ENCODE measurements at places on chromosomes 7 and 10.

GRCh38 chr10:23345861-23346260 lies 1.3 kb upstream of the C10orf67 start:
- no peak for DNase-seq

DNA sequence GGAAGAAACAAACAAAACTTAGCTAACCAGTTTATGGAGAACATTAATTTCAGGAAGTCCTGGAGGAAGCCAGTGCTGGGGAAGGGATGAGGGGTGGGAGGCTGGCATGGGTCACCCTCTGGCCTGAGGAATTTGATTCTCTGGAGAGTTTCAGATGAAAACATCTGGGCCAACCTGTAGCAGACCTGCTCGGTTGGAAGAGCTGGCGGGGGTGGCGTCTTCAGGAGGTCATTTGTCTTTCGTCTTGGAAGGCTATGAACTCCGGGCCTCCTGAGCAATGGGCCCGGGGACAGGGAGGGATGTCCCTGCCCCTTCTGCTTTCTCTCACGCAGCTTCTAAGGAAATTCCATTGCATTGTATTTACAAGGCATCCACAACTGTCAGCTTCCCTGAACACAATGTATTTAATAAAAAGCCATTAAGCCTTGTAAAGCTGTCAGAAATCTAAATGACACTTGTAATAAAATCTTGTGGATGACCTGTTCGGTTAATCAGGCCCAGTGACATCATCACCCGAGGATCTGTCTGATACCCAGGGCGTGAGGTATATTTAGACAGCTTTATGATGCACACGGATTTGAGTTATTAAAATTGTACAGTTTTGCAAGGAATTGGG lies 250.5 kb downstream of the RAB11FIP2 start:
- no peak for DNase-seq

- no peak for DNase-seq
Observed at GRCh38 chr10:132929953-132930548, 12.3 kb downstream of the CFAP46 start.

GRCh38 chr10:78766603-78767002 lies 302.2 kb upstream of the ZMIZ1 start:
- DNase-seq = no peak

DNA sequence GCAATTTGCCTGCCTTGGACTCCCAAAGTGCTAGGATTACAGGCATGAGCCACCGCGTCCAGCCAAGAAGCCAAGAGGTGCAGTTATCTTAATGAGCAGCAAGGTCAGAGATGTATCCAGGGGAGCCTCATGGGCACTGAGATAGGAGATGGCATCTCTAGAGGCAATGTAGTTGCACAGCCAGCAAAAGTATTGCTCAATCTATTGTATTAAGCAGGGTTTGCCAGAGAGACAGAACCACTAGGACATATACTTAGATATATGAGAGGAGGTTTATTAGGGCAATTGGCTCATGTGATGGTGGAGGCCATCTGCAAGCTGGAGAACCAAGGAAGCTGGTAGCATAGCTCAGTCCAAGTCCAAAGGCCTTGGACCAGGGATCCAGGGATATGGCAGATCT lies 16.3 kb upstream of the VPS26A start:
- no peak for DNase-seq

- DNase-seq = no peak
Observed at GRCh38 chr10:21926949-21927348, 76.6 kb downstream of the DNAJC1 start.

DNA sequence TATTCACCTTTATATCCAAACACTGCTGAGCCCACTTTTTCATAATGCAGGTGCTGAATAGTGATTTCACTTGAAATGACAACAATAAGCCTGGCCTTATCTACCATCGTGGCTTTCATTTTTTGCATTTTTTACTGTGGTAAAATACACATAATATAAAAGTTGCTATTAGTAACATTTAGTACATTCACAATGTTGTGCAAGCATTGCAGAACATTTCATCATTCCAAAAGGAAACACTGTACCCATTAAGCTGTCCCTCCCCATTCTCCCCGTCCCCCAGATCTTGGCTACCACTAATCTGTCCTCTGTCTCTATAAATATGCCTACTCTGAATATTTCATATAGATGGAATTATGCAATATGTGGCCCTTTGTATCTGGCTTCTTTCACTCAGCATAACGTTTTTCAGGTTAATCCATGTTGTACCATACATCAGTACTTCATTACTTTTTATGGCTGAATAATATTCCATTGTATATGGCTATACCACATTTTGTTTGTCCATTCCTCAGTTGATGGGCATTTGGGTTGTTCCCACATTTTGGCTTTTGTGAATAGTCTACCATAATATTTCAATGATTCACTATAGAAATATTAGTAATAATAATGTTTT lies 68.5 kb upstream of the ARID5B start:
- DNase-seq = no peak

DNA sequence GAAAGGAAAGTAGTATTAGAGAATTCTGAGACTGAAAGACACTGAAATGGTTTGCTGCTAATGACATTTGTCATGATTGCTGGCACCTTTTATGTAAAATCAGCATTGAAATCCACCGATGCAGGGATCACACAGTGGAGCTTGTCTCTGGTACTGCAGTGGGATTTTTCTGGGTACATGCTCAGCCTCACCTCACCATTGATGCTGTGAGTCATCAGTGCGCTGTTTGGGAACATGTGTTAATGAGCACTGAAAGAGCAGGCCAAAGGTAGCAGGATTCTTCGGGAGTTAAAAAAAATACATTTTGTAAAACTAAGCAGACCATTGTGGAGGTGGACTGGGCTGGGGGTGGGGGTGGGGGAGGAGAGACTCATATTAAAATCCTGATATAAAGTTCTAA lies 174.9 kb downstream of the CREB5 start:
- DNase-seq = no peak

- DNase-seq = peak; percentile 96
Observed at GRCh38 chr10:71713135-71714030, 6.2 kb downstream of the C10orf105 start.

- DNase-seq = no peak
Observed at GRCh38 chr7:116999311-116999710, 46.0 kb downstream of the ST7 start.

DNA sequence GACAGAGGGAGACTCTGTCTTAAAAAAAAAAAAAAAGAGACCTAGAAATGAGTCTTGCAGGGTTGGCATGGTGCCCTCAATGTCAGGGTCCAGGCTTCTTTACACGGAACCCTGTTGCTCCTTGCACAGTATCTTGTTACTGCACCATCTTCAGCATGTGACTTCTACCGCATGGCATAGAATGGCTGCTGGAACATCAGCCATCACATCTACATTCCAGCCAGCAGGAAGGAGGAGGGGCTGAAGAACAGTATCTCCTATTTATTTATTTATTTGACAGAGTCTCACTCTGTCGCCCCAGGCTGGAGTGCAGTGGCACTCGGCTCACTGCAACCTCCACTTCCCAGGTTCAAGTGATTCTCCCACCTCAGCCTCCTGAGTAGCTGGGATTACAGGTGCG lies 3.7 kb upstream of the ACHE start:
- no peak for DNase-seq

- DNase-seq = no peak
Observed at GRCh38 chr10:98242823-98243222, 25.2 kb downstream of the LOXL4 start.

GRCh38 chr7:137204246-137204645 lies 139.3 kb downstream of the PTN start:
- DNase-seq = no peak

DNA sequence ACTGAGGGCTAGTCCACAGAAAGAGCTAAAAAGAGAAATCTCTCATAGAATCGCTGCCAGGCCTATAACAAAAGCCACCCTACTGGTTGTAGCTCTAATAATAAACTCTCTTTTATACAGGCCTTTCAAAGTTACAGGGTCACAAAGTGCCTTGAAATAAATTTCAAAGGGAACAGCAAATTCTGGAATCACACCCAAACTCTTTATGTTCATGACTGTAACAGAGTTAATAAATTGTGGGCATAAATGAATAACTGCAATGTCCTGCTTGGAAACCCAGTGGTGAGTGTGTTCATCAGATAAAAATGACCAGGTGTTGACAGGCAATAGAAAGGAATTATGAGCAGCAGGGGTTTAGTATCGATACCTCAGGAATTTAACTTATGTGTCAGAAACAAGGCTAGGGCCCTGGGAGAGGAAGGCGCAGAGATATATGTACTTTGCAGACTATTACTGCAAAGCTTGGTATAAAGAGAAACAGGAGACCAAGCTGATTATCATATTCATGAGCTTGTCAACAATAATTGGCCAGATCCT lies 9.3 kb downstream of the CDC14C start:
- no peak for DNase-seq

- no peak for DNase-seq
Observed at GRCh38 chr7:73717991-73718405, 1.5 kb downstream of the STX1A start.

- DNase-seq = no peak
Observed at GRCh38 chr7:29500719-29501118, 62.9 kb upstream of the PRR15 start.

- no peak for DNase-seq
Observed at GRCh38 chr10:34826221-34826620, 11.1 kb upstream of the PARD3 start.

Data from substantia nigra (tissue), 51 donors.